ENCODE measurements at places on chromosomes 7 and 10. TPM values are rescaled to one million over a fixed set of nuclear protein-coding genes. Genes with fewer than 3 reads are reported as not detected.

DNA sequence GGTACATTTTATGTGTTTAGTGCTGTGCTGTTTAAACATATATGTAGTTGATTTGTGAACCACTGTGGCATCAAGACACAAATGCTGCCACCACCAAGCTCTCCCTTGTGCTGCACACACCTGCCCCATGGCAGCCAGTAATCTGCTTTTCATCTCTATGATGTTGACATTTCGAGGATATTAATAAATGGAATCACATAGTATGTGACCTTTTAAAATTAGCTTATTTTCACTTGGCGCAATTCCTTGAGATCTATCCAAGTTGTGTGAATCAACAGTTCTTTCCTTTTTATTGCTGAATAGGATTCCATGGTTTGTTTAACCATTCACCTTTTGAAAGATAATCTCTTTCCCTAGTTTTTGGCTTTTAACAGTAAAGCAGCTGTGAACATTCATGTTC, 73.1 kb downstream of the BMPR1A start:
- no peak for DNase-seq

- DNase-seq, result no peak
These were observed 1.6 kb downstream of the VSTM4 start for GRCh38 chr10:49113741-49114141.

DNA sequence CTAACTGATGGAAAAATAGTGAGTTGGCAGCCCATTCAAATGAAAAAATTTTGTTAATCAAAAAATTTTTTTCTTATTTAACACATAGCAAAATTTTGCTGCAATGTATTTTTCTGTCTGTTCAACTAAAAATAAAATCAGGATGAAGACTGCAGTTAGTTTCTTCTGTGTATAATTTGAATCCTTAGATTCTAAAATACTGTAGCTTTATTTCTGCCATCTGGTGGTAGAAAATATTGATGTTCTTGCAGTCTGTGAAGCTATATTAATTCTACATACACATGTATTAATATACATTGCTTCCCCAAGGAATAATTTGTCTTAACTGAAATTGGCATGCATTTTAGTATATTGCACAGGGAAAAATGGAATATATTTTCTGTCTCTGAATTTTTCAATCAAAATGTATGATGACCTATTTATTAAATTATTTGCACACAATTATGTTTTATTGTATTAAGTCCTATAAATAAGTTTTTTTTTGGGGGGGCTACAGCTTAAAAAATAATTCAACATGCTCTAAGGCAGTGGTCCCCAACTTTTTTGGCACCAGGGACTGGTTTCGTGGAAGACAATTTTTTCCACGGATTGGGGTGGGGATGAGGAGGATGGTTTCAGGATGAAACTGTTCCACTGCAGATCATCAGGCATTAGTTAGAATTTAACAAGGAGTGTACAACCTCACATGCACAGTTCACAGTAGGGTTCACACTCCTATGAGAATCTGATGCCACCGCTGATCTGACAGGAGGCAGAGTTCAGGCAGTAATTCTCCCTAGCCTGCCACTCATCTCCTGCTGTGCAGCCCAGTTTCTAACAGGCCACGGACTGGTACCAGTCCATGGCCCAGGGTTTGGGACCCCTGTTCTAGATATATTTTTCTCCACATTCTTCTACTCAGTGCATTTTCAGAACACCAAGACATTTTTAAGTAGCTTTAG, 119.4 kb downstream of the GNAT3 start:
- DNase-seq, result no peak

DNA sequence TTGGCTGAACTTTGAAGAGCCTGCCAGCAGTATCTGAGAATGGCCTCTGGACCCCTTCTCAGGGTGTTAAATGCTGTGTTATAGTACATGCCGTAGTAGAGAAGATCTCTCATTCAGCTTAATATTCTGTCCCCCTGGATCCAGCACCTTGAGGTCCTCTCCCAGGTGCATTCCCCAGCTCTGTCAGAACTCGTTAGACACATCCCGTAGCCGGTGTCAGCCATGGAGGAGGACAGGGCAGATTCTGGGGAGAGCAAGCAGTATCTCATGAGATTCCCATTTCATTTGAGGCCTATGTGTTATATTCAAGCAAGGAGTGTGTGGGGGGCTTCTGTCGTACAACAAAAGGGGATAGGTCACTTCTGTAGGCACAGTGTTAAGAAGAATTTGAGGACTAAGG, 34.8 kb downstream of the NACAD start:
- DNase-seq, result no peak

DNA sequence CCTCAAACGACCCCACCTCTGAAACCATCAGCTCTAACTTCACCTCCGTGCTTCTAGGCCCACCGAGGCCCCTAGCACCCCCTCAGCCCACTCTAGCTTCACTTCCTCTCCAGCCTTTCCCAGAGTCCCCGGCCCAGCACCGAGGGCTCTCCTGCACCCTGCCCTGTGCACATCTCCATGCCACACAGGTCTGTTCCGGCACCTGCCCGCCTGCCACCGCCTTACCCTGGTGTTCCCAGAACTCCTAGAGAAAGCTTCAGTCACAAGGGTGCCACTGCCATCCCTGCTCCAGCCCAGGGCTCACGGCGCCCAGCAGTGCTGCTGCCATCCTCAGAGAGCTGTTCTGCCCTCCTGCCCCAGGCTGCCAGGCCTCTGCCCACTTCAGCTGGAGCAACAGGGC, 61.3 kb upstream of the INSIG1 start:
- DNase-seq, result no peak

- DNase-seq, result no peak
These were observed 66.0 kb downstream of the UBE2H start for GRCh38 chr7:129886818-129887186.

DNA sequence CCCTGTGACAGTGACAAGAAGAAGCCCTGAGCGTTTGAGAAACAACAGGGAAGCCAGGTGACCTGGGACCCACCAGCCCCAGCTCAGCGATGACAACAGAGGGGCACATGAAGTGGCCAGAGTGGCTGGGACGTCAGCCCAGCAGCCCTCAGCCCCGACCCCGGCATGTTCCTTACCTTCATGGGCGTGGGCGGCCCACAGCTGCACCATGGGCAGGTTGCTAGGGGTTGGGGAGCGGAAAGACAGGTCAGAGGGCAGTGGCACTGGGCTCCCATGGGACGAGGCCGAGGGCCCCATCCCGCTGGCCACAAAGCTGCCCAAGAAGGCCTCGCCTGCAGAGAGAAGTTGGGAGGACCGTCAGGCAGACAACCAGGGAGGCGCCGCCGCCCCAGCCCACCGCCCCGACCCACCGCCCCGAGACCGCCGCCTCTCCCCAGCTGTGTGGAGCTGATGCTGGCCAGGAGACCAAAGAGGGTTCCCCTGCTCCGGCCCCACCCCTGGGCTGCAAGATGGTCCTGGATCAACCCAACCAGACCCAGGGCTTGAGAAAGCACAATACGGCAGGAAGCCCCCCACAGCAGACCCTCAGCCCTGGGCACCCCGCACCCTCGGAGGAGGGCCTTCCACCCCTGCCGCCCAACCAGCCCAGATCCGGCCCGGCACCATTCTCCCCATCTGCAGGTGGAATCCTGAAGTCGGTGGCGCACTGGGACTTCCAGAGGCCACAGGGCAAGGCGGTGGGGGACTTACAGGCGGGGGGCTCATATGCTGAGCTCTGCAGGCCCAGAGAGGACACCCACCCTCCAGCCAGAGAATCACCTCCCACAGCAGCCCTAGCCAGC, 29.1 kb downstream of the TNRC18 start:
- no peak for DNase-seq

- no peak for DNase-seq
These were observed 67.7 kb upstream of the CC2D2B start for GRCh38 chr10:95840121-95840520.

GRCh38 chr7:45001138-45001694, 1.2 kb downstream of the CCM2 start:
- no peak for DNase-seq

- no peak for DNase-seq
These were observed 41.4 kb upstream of the IKZF1 start for GRCh38 chr7:50262916-50263690.

DNA sequence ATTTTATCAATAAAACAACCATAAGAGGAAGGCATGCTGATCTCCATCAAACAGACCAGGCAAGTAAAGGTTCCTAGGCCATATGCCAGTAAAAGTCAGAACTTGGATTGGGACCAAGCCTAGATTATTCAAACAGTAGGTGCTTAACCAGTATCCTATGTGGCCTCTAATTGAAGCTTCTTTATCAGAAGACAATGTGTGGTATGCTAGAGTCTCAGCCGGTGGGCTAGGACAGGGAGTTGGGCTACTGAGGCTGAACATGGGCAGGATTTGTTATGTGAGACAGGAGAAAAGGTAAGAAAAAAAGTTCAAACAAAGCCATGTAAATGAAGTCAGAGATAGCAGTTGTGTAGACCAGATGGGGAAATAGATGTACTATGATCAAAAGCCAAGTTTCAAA, 413.7 kb upstream of the GHITM start:
- no peak for DNase-seq

DNA sequence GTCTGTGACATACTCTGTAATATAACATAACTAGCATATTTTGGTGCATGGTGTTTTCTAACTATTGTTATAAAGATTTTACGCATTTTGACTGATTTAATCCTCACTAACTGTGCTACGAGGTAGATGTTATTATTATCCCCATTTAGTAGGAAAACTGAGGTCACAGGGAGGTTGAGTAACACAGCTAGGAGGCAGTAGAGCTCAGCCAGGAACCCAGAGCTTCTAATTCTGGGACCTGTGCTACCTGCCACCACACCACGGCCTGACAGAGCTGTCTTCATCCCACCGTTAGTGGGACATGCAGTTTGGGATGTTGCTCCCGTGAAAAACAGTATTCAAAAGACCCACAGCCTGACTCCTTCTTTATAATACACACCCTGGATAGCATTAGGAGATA, 962.5 kb downstream of the CNTNAP2 start:
- DNase-seq, result no peak

GRCh38 chr7:155405399-155406318, 52.3 kb upstream of the EN2 start:
- DNase-seq, result no peak

- no peak for DNase-seq
These were observed 13.9 kb downstream of the TET1 start for GRCh38 chr10:68574051-68574450.

- no peak for DNase-seq
These were observed 20.0 kb downstream of the PDSS1 start for GRCh38 chr10:26717476-26717875.

DNA sequence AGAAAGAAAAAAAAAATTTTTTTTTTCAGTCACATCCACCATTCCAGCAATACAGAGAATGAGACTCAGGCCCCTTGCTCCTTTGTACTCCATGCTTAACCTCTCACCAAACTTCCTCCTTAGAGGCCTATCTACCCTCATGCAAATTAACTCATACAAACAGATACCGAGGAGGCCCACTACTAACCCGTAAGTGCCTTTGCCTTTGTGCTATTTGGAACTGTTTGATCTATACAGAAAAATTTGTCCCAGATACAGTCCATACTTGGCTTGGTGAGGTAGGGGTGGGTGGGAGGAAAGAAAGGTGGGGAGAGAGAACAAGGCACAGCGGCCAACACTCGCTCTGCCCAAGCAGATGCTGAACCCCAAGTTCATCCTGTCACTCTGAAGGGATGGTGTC, 87.8 kb upstream of the DUSP5 start:
- no peak for DNase-seq

DNA sequence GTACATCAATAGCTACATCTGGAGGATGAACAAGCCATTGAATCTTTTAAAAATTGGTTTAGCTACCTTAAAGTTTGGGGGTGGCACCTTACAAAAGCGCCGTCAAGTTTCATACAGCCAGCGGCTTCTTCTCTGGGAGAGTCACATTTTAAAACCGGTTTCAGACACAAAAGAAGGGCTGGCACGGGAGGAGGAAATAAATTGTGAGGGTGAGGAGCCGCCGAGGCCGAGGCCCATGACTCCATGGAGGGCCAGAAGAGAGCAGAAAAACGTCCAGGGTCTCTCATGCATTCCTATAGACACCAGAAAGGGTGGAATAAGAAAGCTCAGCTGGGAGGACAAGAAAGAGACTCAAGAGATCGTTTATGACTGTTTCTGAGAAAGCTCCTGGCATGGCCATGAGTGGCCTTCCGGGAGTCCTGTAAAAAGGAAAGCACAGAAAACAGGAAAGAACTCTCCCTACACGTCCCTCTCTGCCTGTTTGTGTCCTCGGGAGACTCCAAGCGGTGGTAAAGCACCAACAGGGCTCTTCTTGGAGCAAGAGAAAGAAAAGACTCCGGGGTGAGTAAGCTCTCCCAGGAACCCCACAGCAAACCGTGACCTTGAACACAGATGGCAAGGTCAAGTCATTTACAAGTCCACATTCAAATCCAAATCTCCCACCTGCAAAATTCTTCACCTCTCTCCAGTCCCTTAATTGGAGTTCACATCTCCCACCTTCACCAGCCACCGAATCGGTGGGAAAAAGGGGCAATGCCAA, 1.8 kb downstream of the FRAT2 start:
- no peak for DNase-seq

DNA sequence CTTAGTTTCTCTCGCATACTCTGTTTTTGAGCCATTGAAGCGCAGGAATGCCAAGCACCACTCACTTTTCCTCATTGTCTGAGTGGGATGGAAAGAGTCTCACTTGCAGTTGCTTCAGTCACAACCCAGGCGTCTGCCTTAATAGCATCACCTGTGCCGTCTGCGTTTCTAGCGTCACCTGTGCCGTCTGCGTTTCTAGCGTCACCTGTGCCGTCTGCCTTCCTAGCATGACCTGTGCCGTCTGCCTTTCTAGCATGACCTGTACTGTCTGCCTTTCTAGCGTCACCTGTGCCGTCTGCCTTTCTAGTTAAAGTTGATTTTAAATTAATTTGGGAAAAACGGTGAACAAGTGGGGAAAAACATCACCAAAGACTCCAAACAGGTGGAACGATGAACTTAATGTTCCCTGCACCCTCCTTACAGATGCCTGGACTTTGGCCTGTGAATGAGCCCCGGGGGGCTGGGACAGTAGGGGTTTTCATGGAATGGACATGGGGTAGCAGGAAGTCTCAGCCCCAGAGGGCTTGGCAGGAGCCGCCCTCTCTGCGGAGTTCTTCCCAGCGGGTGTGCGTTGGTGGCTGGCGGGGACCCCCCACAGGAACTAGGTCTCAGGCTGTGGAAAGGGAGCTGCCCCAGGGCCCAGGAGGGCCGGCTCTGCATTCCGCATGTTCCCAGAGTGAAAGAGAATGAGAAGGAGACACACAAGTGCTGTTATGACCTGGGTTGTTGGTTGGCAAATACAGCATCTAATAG, 3.5 kb downstream of the ZNF511 start:
- DNase-seq, result no peak

GRCh38 chr7:10474048-10474447, 499.6 kb upstream of the PHF14 start:
- DNase-seq, result no peak

The CRYGN gene
- 0.35 TPM for total RNA-seq

The CCDC7 gene
- total RNA-seq, result 70.8 TPM

The CALHM1 gene
- total RNA-seq, result not detected

The GPR85 gene
- total RNA-seq, result 1.3 TPM

The HSPA14 gene
- total RNA-seq, result 16.0 TPM

The UCN3 gene
- not detected for total RNA-seq

The FAM237B gene
- not detected for total RNA-seq

All from thoracic aorta (tissue), 2 donors.